Gastroesophageal sphincter (tissue), 4 donors: ENCODE measurements at places on chromosomes 4 and X. TPM values are rescaled to one million over a fixed set of nuclear protein-coding genes. Genes with fewer than 3 reads are reported as not detected.

PAGE2 gene
- not detected for total RNA-seq

CRMP1 gene
- total RNA-seq: 1.9 TPM

SRPX gene
- total RNA-seq: 26.6 TPM

VCX gene
- not detected for total RNA-seq

DNASE1L1 gene
- total RNA-seq: 29.3 TPM

PAGE5 gene
- total RNA-seq: not detected

ZBTB33 gene
- total RNA-seq: 9.7 TPM

SAP30 gene
- 36.5 TPM for total RNA-seq

TBC1D19 gene
- total RNA-seq: 13.2 TPM

TXK gene
- 0.39 TPM for total RNA-seq

NDST3 gene
- not detected for total RNA-seq

FRG2 gene
- not detected for total RNA-seq

SUPT20HL1 gene
- total RNA-seq: 0.12 TPM

PCDH18 gene
- 31.2 TPM for total RNA-seq

FAT4 gene
- 44.0 TPM for total RNA-seq

SPATA4 gene
- 0.46 TPM for total RNA-seq

CSN2 gene
- total RNA-seq: not detected

PAK3 gene
- 5.0 TPM for total RNA-seq

FHIP1A gene
- total RNA-seq: 3.3 TPM

RIBC1 gene
- total RNA-seq: not detected

MAGEA8 gene
- total RNA-seq: not detected

PRDM8 gene
- total RNA-seq: 40.3 TPM

ITIH6 gene
- not detected for total RNA-seq

P2RY10 gene
- total RNA-seq: not detected

HS6ST2 gene
- 1.9 TPM for total RNA-seq

MED14 gene
- 33.1 TPM for total RNA-seq

ZNF157 gene
- total RNA-seq: 0.31 TPM

HTN3 gene
- not detected for total RNA-seq

GSX2 gene
- total RNA-seq: not detected

GYPA gene
- not detected for total RNA-seq

NAP1L2 gene
- total RNA-seq: 9.2 TPM

CDKL2 gene
- total RNA-seq: 6.5 TPM

MFSD8 gene
- 29.2 TPM for total RNA-seq

DRD5 gene
- total RNA-seq: not detected

ANXA10 gene
- not detected for total RNA-seq

EFHC2 gene
- total RNA-seq: 15.9 TPM

NPY5R gene
- total RNA-seq: not detected

CT45A10 gene
- total RNA-seq: not detected

AMBN gene
- not detected for total RNA-seq

STARD8 gene
- 10.9 TPM for total RNA-seq

POLN gene
- 1.5 TPM for total RNA-seq

NAA15 gene
- total RNA-seq: 23.9 TPM

OPRPN gene
- not detected for total RNA-seq

FRAS1 gene
- total RNA-seq: 3.4 TPM

LGI2 gene
- total RNA-seq: 13.1 TPM

CSAG2 gene
- total RNA-seq: not detected

PLAC8 gene
- total RNA-seq: 2.0 TPM

MTMR8 gene
- 10.7 TPM for total RNA-seq

SHROOM3 gene
- total RNA-seq: 29.5 TPM

USP17L19 gene
- not detected for total RNA-seq

BEND4 gene
- 0.12 TPM for total RNA-seq

RPL10 gene
- 5,998 TPM for total RNA-seq

FAM236A gene
- total RNA-seq: not detected

TCEAL6 gene
- total RNA-seq: not detected

SMIM14 gene
- 38.9 TPM for total RNA-seq

SPIN2A gene
- total RNA-seq: 0.42 TPM

GLRA2 gene
- not detected for total RNA-seq

ZDHHC15 gene
- total RNA-seq: 3.0 TPM

EGFL6 gene
- total RNA-seq: 0.22 TPM
